Retina (tissue), 1 donor: ENCODE measurements at places on chromosomes 5 and 9.
A peak's percentile ranks its signal among the peaks of the same experiment; 100 is the strongest.

- DNase-seq = no peak
Observed at GRCh38 chr9:99222416-99223270, 561 bp downstream of the SEC61B start.

- peak; percentile 84 for DNase-seq
Observed at GRCh38 chr9:72363908-72364678, 915 bp downstream of the ZFAND5 start.

DNA sequence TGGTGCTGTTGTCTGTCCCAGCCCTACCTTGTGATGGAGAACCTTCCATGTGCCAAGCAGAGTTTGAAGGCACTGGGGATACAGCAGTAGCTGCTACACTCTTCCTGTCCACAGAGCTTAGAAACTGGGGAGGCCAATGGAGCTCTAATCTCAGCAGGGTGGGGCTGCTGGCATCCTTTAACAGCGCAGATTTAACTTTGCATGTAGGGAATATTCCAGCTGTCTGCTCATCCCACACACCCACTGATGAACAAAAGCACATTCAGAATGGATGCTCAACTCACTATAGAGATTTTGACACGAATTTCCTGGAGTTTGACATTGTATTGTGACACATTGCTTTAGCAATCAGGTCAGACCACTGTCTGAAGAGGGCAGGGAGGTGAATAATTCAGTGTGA lies 49.0 kb downstream of the TMEM215 start:
- DNase-seq = no peak

GRCh38 chr9:35908504-35909125 lies 675 bp upstream of the SPAAR start:
- no peak for DNase-seq

DNA sequence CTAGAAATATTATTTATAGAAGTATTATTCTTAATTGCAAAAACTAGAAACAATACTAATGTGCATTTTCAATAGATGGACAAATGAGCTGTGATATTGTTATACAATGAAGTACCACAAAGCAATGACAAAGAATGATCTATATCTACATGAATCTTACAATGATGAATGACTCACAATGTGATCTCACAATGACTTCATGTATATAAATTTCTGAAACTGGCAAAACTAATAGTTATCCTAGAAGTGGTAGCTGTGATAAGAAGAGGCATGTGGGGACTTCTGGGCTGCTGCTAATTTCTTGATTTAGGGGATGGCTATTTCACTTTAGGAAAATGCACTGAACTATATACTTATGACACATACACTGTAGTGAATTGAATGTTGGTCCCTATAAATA lies 396.0 kb upstream of the ZNF608 start:
- DNase-seq = no peak
